ENCODE measurements at places on chromosomes 1 and 21. TPM values are rescaled to one million over a fixed set of nuclear protein-coding genes. Genes with fewer than 3 reads are reported as not detected.

Gene CFAP74
- total RNA-seq = not detected

DNA sequence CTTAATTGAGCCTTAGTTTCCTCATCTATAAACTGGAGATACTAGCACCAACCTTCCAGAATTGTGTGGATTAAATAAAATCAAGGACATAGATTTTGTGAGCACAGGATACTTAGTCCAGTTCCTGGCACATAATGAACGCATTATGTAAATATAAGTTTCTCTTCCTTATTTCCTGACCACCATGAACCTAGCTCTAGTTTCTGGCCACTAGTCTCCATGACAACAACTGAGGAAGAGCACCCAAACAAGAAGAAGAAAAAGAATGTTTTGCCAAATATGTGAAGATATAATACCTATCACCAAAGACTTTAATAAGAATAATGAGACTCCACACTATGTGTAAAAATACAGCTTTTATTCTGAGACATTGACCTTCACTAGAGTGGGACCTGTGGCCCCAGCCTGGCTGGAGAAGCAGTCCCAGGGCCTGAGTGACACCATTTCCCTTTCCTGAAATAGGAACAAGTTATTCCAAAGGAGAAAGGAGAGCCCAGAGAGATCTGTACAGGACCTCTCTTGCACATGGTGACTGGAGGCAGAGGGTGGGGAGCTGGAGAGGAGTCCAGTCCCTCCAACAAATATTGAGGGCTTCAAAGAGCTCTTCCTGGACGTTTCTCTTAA lies 940 bp upstream of the USF1 start:
- DNase-seq = no peak
- H3K27ac ChIP-seq = peak overlapping the region; percentile 100
- peaks cover 84% of the 10 kb centered on the region for H3K36me3 ChIP-seq
- H3K4me1 ChIP-seq = peaks cover 60% of the 10 kb centered on the region

Gene TFB2M
- 15.9 TPM for total RNA-seq

GRCh38 chr1:8578132-8578877 lies 239.1 kb downstream of the RERE start:
- no peak for DNase-seq
- no peaks in the 10 kb centered on the region for H3K27me3 ChIP-seq
- H3K27ac ChIP-seq = no peak overlapping the region
- peaks cover 27% of the 10 kb centered on the region for H3K36me3 ChIP-seq
- H3K4me1 ChIP-seq = peaks cover 2% of the 10 kb centered on the region

Gene LUZP1
- 13.0 TPM for total RNA-seq

DNA sequence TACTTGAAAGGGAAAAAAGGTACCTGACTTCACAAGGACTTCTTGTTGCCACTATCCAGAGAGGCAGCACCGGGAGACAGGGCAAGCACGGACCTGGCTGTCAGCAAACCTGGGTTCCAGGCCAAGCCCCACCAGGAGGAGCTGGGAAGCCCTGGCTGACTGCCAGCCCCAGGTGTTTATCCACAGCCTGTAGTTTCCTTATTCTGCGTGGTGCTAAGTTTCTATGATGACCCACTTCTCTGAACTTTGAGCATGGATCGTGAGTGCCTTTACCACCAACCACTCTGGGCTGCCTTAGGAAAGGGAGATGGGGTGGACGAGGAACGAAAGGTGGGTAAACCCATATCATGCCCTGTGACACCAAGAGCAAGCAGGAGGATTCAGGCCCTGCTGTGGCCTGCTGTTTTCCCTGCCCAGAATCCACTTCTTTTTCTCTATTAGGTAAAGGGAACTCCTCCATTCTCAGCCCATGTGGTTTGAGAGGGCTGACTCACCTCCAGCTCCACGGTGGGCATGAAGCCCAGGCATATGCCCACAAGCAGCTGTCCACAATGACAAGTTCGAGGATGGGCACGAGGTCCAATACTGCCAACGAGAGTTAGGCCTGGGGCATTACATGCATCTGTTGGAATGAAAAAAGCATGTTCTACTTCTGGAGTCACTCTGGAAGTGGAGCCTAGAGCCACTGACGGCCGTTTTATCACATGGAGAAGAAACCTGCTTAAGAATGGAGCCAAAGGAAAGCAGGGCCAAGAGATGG lies 20.3 kb downstream of the TSPAN2 start:
- no peak for DNase-seq
- no peak overlapping the region for H3K27ac ChIP-seq
- H3K27me3 ChIP-seq = peaks cover 1% of the 10 kb centered on the region
- no peaks in the 10 kb centered on the region for H3K36me3 ChIP-seq
- no peak overlapping the region for H3K4me3 ChIP-seq

DNA sequence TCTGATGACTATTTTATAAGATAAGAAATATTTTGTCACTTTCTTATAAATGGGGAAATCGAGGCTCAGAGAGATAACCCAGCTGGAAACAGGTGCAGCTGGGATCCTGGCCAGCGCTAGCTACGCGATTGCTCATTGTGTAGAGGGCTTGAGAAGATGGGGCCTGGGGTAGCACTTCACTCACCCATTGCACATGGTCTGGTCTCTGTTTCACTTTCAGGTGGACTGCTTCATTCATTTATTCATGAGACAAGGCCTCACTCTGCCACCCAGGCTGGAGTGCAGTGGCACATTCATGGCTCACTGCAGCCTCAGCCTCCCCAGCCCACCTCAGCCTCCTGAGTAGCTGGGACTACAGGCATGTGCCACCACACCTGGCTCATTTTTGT lies 23.8 kb downstream of the UBE4B start:
- no peaks in the 10 kb centered on the region for H3K27me3 ChIP-seq
- DNase-seq = no peak
- no peak overlapping the region for H3K4me3 ChIP-seq
- H3K4me1 ChIP-seq = peaks cover 4% of the 10 kb centered on the region
- H3K36me3 ChIP-seq = peaks cover 46% of the 10 kb centered on the region

- H3K4me3 ChIP-seq = no peak overlapping the region
- H3K27ac ChIP-seq = no peak overlapping the region
- no peak for DNase-seq
Observed at GRCh38 chr1:241829468-241829867, 18.5 kb upstream of the EXO1 start.

- peaks cover 32% of the 10 kb centered on the region for H3K4me1 ChIP-seq
- H3K27ac ChIP-seq = peak overlapping the region; percentile 27
- no peak overlapping the region for H3K4me3 ChIP-seq
- DNase-seq = no peak
Observed at GRCh38 chr1:228168563-228169270, 3.1 kb downstream of the IBA57 start.

Gene IQGAP3
- 0.29 TPM for total RNA-seq

- H3K27ac ChIP-seq = no peak overlapping the region
- H3K4me1 ChIP-seq = no peaks in the 10 kb centered on the region
- H3K36me3 ChIP-seq = no peaks in the 10 kb centered on the region
- no peaks in the 10 kb centered on the region for H3K27me3 ChIP-seq
Observed at GRCh38 chr1:240245629-240246020, 153.9 kb downstream of the FMN2 start.

DNA sequence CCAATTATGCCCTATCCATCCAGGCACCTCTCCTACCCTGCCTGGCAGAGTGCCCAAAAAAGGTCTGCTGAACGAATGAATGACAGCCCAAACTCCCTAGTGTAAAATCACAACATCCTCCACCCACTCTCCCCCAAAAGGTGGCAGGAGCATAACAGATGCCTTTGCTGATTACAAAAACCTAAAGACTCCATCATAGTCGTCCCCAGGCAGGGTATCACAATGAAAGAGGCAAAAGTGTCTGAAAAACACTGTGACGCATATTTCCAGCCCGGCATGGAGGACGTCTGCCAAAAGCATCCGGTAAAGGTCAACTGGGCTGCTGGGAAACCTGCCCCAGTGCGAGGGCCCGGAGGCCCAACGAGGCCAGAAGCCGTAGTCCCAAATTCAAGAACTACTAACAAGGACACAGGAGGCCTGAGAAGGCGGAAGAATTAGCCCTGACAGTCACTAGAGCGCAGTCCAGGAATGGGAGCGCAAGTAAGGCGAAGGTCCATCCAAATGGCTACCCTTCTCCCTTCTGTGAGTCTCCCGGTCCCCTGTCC lies 576 bp downstream of the SMIM12 start:
- H3K4me1 ChIP-seq = peaks cover 30% of the 10 kb centered on the region
- peaks cover 26% of the 10 kb centered on the region for H3K36me3 ChIP-seq
- peak overlapping the region; percentile 94 for H3K4me3 ChIP-seq

Gene LIN28A
- not detected for total RNA-seq

Gene OR2W3
- total RNA-seq = not detected

Gene TMEM59
- total RNA-seq = 123 TPM

DNA sequence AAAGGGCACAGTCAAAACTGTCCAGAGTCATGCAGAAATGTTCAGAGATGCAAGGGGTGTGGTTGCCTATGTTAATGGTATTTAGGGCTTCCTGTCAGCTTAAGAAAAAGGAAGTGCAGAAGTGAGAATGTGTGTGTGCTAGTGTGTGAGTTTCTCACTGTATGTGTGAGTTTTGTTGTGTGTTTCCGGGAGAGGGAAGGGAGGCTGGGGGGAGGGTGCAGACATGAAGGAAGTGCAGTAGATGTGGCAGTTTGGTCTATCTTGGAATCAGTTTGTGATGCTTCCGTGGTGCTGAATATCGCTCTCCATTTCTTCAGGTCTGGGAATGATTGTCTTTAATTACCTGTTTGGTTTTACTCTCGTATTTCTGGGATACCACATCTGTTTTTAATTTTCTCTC lies 16.5 kb upstream of the ATP6V1G3 start:
- H3K4me1 ChIP-seq = peaks cover 58% of the 10 kb centered on the region
- DNase-seq = peak; percentile 26
- H3K27ac ChIP-seq = peak overlapping the region; percentile 72
- no peaks in the 10 kb centered on the region for H3K27me3 ChIP-seq
- H3K4me3 ChIP-seq = peak overlapping the region; percentile 52

GRCh38 chr1:223662943-223663342 lies 2.6 kb downstream of the CAPN8 start:
- no peak for DNase-seq
- H3K36me3 ChIP-seq = no peaks in the 10 kb centered on the region
- H3K27me3 ChIP-seq = peaks cover 10% of the 10 kb centered on the region

Gene OR2T35
- total RNA-seq = 1.6 TPM

DNA sequence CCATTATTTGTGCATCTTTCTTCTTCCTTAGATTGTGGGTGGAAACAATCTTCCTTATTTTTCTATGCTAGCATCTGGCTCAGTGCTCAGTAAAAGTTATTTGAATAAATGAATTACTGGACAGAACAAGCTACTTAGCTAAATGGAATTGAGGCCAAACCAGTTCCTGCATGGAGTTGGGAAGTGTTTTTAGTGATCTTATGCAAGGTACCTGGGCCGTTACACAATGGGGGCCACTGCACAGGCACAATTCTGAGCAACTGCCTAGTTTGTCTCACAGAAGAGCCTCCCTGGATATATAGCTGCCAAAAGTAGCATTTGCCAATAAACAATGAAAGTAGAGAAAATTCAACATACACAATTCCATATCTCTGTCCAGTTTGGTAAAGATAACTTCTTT lies 27.0 kb upstream of the SERBP1 start:
- H3K27ac ChIP-seq = no peak overlapping the region
- H3K4me3 ChIP-seq = no peak overlapping the region
- DNase-seq = no peak

Gene PRRX1
- total RNA-seq = not detected

- H3K36me3 ChIP-seq = no peaks in the 10 kb centered on the region
- DNase-seq = no peak
- no peak overlapping the region for H3K4me3 ChIP-seq
- no peaks in the 10 kb centered on the region for H3K4me1 ChIP-seq
Observed at GRCh38 chr1:113248494-113248893, 141.8 kb upstream of the MAGI3 start.

- peaks cover 3% of the 10 kb centered on the region for H3K27me3 ChIP-seq
- no peaks in the 10 kb centered on the region for H3K36me3 ChIP-seq
- H3K27ac ChIP-seq = no peak overlapping the region
- DNase-seq = no peak
Observed at GRCh38 chr21:15614766-15615165, 115.0 kb upstream of the USP25 start.

GRCh38 chr1:210684466-210685294 lies 356.0 kb downstream of the HHAT start:
- peaks cover 8% of the 10 kb centered on the region for H3K4me1 ChIP-seq
- no peak overlapping the region for H3K4me3 ChIP-seq
- DNase-seq = no peak
- no peaks in the 10 kb centered on the region for H3K27me3 ChIP-seq

DNA sequence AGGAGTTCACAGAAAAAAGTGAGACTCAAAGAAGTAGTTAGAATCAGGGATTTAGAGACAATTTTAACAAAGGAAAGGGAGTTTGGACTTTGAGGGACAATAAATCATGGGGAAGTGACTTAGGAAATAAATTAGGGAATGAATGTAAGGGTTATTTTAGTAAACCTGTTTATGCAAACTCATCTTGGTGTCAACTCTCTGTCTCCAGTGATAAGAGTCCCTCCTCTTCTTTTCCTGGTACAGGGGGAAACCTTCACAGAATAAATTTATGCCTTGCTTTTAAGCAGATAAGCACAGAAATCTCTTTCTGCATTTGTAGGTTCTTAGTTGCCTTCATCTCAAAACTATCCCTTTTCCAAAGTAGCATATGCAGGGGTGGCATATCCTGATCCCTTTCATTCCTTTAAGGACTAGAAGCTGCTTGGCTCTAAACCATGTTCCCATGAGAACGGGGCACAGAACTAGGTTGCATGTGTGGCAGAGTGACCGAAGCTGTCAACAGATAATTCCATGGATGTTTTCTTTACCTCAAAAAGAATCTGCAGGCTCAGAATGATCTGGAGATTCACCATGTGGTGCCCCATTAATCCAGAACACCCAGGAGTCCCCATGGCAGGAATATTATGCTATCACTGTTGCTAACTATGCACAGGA lies 155.4 kb downstream of the ZNF648 start:
- no peak for DNase-seq
- H3K27me3 ChIP-seq = peaks cover 2% of the 10 kb centered on the region
- H3K36me3 ChIP-seq = no peaks in the 10 kb centered on the region
- H3K4me3 ChIP-seq = no peak overlapping the region
- H3K4me1 ChIP-seq = no peaks in the 10 kb centered on the region

DNA sequence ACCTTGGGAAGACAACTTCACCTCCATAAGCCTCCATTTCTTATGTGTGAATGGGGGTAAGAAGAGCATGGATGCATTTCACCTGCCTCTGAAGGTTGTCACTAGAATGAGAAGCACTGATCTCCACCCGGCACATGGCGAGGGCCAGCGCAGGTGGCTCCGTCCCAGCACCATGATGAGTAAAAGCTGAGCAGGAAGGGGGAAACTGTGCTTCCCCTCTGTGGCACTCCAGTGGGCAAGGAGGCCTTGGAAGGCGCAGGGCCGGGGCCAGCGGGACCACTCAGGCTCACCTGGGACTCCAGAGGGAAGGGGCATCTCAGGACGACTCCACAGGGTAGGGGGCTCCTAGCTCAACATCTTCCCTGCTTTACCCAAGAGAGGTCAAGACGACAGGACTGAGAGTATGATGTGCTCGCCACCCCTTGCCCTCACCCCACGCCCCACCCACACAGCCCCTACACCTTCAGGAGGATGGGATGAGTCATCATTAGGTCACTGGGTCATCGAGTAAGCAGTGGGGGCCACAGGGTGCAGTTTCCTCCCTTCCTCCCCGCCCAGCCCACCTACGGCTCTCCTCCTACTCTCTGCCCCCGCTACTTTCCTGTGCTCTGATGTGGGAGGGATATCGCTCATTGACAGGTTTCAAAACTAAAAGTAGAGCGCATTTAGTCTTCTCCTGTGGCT lies 112.1 kb downstream of the HIVEP3 start:
- no peak overlapping the region for H3K27ac ChIP-seq
- no peaks in the 10 kb centered on the region for H3K36me3 ChIP-seq
- H3K4me1 ChIP-seq = peaks cover 83% of the 10 kb centered on the region
- no peak for DNase-seq
- no peaks in the 10 kb centered on the region for H3K27me3 ChIP-seq

- H3K27ac ChIP-seq = no peak overlapping the region
- H3K4me3 ChIP-seq = no peak overlapping the region
- peaks cover 10% of the 10 kb centered on the region for H3K4me1 ChIP-seq
- H3K36me3 ChIP-seq = peaks cover 12% of the 10 kb centered on the region
Observed at GRCh38 chr1:231374394-231374793, 36.3 kb downstream of the SPRTN start.

Gene DNASE2B
- total RNA-seq = not detected
